ENCODE measurements at places on chromosomes 2 and 18.

- no peak for DNase-seq
These were observed 136.5 kb downstream of the NR4A2 start for GRCh38 chr2:156196031-156196430.

- no peak for DNase-seq
These were observed 416.8 kb downstream of the CMPK2 start for GRCh38 chr2:6448893-6449292.

DNA sequence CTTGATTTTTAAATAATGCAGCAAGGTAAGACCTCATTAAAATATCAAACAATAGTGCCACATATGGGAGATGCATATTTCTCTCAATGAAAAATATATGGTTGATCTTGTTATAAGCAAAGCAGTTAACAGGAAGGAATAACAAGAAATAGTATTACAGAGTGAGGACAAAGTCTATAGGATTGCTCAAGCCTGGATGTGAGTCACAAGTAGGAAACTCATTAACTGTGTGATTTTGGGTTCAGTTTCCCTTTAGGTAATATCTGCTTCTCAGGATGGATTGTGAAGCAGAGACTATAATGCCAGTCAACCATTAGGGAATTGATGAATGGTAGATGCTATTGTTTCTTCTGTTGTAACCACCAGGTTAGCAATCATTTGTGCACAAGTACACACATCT is 42.9 kb upstream of the SPHKAP start:
- DNase-seq, result no peak

DNA sequence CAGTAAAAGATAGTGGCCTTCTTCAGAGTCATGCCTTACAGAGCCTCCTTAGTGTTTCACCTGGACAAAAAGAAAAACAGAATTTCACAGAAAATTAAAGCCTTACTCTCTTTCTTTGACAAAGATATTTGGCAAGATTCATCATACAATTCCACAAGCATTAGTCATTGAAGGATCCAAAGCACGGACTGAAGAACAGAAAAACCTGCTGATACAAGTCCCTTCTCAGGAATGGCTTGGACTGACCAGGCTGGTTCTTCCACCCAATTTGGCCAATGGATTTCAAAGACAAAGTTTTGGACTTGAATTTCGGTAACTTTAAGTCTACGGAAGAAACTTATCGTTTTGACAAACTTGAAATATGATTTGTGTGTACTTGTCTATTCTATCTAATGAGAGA is 39.1 kb upstream of the GALNT3 start:
- DNase-seq, result peak; percentile 7

DNA sequence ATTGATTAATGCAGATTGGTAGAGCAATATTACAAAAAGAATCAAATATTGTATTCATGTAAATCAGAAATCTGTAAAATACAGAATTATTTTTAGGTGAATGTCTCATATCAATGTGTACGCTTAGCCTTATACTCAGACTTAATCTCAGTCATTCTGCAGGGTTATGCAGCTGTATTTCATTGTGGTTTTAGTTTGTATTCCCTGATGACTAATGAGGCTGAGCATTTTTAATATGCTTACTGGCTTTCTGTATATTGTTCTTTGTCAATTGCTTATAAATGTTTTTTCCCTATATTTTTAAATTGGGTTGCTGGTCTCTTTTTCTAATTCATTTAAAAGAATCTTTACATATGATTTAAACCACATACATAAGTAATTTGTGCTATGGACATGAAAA is 50.1 kb downstream of the CDH19 start:
- DNase-seq, result no peak

GRCh38 chr2:135818937-135819610 is 17.9 kb downstream of the LCT start:
- no peak for DNase-seq

- DNase-seq, result no peak
These were observed 210.7 kb upstream of the COPS8 start for GRCh38 chr2:236874866-236875481.

DNA sequence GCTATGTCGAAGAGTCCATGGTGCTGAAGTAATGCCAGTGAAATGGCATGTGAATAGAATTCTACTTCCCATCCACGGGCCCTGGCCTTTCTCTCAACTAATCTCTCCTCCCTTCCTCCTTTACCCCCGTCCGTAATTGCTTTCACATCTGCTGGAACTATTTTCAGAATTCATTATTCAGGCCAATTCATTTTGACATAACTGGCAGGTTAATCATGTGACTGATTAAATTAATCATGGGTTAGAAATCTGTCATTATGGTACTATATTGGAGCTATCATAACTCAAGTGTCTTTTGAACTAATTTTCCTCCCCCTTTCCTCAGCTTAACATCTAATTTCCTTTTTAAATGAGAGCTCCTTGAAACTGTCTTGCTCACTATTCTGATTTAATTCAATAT is 66.9 kb downstream of the ZDBF2 start:
- DNase-seq, result no peak

- DNase-seq, result no peak
These were observed 405.5 kb downstream of the MEIS1 start for GRCh38 chr2:66840321-66841002.

GRCh38 chr2:209391776-209392401 is 32.0 kb upstream of the MAP2 start:
- no peak for DNase-seq

DNA sequence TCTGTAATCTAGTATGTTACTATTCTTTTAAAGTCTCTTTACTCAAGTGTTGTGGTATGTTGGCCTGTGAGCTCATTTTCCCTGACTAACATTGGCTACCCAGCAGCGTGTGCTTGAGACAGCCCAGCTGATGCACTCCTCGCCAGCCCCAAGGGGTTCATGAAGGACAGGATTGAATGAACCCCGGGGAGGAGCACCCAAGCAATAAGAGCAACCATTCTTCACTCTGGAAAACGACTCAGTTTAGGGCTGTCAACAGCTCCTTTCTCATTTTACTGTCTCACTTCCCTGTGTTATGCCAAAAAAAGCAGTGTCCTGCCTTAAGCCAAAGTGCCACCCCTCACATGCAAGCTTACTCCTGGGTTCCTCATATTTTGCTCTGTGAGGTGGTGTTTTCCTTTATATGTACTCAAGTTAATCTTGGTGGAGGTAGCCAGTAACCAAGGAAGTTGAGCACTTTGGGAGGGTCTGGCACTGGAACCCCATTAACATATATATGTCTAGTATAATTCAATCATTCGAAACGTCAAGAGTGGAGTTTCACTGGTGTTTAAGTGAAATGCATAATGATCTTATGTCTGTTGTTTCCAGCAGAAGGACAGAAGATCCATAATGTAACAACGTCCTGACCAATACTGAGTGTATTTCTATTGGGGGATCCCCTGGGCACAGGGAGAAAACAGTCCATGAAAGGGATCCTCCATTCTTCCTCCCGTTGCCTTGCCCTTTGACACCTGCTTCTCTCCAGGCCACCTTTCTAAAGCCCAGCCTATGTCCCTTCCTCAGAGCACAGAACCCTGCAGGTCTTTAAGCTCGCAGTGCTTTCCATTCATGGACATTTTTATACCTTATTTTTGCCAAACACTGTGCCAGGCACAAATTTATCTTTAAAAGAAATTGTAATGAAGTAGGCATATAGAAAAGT is 43.2 kb downstream of the ATIC start:
- no peak for DNase-seq

GRCh38 chr2:144520756-144521487 is 1.0 kb upstream of the ZEB2 start:
- DNase-seq, result no peak

DNA sequence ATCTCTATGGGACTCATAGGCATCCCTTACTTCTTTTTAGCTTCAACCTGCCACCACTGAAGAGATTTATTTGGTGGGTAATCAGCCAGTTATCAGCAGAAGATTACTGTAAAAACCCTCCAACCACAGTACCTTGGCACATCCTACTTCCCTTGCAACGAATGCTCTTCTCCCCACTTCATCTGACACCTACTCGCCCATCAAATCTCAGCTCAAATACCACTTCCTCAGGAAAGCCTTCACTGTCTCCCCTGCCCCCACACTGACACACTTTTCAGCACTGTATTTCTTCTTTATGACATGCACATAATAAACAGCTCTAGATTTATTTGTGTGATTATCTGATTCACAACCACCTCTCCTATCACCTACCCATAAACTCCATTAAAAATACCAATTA is 3.1 kb downstream of the KDSR start:
- no peak for DNase-seq

DNA sequence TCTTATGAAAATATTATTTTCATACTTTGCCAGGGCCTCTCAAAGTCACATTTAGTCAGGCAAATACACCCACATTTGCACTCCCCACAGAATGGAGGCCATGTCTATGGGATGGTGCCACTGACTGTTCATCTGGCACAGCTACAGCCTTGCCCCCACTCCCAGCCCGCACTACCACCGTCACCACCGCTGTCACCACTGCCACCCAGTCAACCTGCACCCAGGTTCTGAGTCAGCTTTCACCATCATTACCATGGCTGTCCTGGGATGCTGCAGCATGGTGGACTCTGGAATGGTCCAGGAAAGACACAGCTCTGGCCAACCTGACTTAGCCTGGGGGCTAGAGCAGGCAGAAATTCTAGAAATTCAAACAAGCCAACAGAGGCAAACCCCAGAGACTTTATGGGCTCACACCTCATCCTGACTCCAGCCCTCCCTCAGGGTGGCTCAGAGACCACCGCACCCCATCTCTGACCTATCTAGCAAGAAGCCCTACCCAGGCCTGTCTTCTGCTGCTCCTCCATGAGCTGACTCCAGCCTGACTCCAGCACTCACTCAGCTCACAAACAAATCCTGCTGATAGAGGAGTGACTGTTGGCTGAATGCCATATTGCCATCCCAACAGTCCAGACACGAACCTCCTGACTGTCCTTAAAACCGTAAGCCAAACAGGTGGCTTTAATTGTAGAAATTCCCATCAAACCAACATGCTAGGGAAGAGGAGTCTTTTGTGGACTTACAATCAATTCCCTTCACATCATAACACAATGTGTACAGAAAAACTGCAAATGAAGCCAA is 28.0 kb downstream of the DNER start:
- no peak for DNase-seq

DNA sequence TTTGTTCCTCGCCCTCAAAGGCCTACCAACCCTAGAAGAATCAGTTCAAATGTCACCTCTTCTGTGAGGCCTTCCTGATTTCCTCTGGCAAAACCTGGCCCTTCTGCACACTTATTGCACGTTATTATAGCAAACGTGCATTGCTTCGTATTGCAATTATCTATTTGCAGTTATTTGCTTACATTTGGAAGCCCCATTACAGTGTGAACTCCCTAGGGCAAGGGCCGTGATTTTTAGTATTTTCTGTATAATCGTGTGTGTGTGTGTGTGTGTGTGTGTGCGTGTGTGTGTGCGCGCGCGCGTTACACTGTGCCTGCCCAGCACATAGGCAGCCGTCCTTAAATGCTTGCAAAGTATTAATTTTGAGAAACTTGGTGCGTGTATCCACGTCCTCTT is 460 bp upstream of the SEMA4F start:
- no peak for DNase-seq

GRCh38 chr2:113060396-113060795 is 1.4 kb downstream of the IL36RN start:
- DNase-seq, result no peak

DNA sequence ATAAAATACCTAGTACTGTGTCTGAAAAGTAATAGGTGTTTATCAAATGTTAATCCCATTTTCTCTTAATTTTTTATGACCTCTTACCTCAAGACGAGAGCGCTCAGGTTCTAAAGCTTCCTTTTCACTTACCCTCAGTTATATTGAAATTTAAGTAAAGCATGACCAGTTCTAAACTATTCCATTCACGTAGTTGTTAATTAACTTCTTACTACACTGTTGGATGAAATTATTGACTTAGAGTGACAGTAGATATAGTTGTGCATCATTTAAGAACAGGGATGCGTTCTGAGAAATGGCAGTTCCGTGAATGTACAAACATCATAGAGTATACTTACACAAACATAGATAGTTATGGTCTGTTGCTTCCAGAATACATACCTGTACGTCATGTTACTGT is 20.1 kb upstream of the HTR2B start:
- DNase-seq, result no peak

DNA sequence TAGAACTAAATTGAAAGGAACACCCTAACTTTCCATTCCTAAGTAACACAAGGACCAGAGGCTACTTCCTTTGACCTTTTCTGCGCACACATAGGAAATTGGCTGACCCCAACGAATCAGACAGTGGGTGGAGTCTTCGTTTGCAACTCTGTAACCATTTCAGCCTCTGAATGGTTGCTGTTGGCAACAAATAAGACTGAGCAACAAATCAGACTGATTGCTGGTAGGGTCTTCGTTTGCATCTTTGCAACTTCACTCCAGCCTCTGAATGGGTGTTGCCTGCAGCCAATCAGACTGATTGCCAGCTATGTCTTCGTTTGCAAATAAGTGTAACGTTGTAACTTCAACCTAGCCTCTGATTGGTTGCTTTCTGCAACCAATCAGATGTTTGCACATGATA is 34.6 kb downstream of the USP40 start:
- no peak for DNase-seq

DNA sequence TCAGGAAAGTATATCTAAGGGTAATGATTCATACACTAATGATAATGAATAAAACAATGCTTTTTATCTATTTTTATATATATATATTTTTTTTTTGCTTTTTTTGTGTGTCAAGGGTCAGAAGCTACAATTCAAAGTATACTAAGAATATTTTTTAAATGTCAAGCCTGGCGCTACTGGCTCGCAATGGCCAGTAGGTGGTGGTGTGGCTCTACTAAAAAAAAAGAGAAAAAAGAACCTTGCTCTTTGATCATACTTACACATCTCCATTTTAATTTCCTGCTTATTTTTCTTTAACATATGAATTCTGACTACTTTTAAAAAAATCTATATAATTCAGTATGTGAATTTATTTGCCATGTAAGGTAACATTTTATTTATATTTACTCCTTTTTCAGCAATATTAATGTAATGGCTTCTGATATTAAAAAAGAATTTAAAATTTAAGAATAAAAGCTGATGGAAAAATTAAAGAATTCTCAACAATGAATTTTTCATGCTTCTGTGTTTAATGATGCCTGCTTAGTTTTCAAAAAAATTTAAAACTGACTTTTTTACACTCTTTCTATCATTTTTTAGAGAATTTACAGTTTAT is 232.9 kb downstream of the GULP1 start:
- no peak for DNase-seq

GRCh38 chr2:7119132-7119835 is 202.1 kb downstream of the RNF144A start:
- no peak for DNase-seq

- DNase-seq, result peak; percentile 54
These were observed 42.4 kb downstream of the HK2 start for GRCh38 chr2:74876081-74876886.
